Activated CD4-positive, alpha-beta memory T cell treated with anti-CD3 and anti-CD28 coated beads, Interleukin-2, amount 10 ng/mL, durations not matched to agents 7 days and 5 days (primary cell): ENCODE measurements at places on chromosomes 5 and 9. TPM values are rescaled to one million over a fixed set of nuclear protein-coding genes. Genes with fewer than 3 reads are reported as not detected.

SLC12A2 gene
- 14.8 TPM for total RNA-seq

CCDC171 gene
- 2.5 TPM for total RNA-seq

FOXI1 gene
- total RNA-seq, result not detected

RELL2 gene
- total RNA-seq, result 19.4 TPM

SVEP1 gene
- not detected for total RNA-seq

MTX3 gene
- 22.8 TPM for total RNA-seq

LRRC70 gene
- 0.95 TPM for total RNA-seq

ADAMTS13 gene
- total RNA-seq, result 2.1 TPM

FAM163B gene
- total RNA-seq, result not detected

LCN1 gene
- not detected for total RNA-seq

RAPGEF1 gene
- 158 TPM for total RNA-seq

ZNF484 gene
- total RNA-seq, result 12.7 TPM

SEMA4D gene
- 350 TPM for total RNA-seq

ATP10B gene
- total RNA-seq, result not detected

CD72 gene
- total RNA-seq, result 11.9 TPM

BAAT gene
- total RNA-seq, result not detected

NTRK2 gene
- 2.2 TPM for total RNA-seq

SOX30 gene
- 0.18 TPM for total RNA-seq

ARRDC1 gene
- 49.8 TPM for total RNA-seq

PLAC8L1 gene
- total RNA-seq, result not detected

DMRT3 gene
- not detected for total RNA-seq

PCDHA6 gene
- total RNA-seq, result not detected

HSPA5 gene
- total RNA-seq, result 155 TPM

TSSK1B gene
- not detected for total RNA-seq

PRDM9 gene
- total RNA-seq, result not detected

SPINK7 gene
- total RNA-seq, result not detected

UAP1L1 gene
- 20.2 TPM for total RNA-seq

TEX48 gene
- 1.5 TPM for total RNA-seq

SLC1A1 gene
- 0.23 TPM for total RNA-seq

OR1Q1 gene
- not detected for total RNA-seq

GADD45G gene
- total RNA-seq, result 40.0 TPM

QRFP gene
- not detected for total RNA-seq

CTSV gene
- total RNA-seq, result 0.45 TPM

MEIKIN gene
- total RNA-seq, result 1.1 TPM

TMEFF1 gene
- total RNA-seq, result not detected

ADGRD2 gene
- total RNA-seq, result not detected

FGD3 gene
- 104 TPM for total RNA-seq

SLC25A2 gene
- 0.50 TPM for total RNA-seq

TPPP gene
- 0.15 TPM for total RNA-seq

PCDHGA6 gene
- total RNA-seq, result 0.10 TPM

MSMP gene
- total RNA-seq, result not detected

PCDHB9 gene
- not detected for total RNA-seq

TXN gene
- total RNA-seq, result 315 TPM

SHB gene
- total RNA-seq, result 1.0 TPM

FBXL17 gene
- 10.0 TPM for total RNA-seq
